Keratinocyte (primary cell): ENCODE measurements at places on chromosomes 5 and 9.

- no peak for DNase-seq
These were observed 21.7 kb downstream of the SLC6A18 start for GRCh38 chr5:1246711-1247431.

DNA sequence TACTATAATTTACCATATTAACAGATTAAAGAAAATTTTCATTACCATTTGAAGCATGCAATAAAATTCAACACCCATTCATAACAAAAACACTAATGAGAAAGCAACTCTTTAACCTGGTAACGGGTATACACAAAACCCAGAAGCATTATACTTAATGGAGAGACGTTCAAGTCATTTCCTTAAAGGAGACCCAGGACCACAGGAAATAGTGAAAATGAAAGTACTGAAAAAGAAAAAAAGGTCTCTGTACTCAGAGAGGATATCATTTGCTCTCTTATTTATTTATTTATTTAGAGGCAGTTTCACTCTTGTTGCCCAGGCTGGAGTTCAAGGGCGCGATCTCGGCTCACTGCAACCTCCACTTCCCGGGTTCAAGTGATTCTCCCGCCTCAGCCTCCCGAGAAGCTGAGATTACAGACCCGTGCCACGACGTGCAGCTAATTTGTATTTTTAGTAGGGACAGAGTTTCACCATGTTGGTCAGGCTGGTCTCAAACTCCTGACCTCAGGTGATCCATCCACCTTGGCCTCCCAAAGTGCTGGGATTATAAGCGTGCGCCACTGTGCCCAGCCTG lies 61.6 kb downstream of the SETX start:
- DNase-seq, result no peak

GRCh38 chr5:124056326-124056990 lies 544.5 kb downstream of the CSNK1G3 start:
- DNase-seq, result no peak

DNA sequence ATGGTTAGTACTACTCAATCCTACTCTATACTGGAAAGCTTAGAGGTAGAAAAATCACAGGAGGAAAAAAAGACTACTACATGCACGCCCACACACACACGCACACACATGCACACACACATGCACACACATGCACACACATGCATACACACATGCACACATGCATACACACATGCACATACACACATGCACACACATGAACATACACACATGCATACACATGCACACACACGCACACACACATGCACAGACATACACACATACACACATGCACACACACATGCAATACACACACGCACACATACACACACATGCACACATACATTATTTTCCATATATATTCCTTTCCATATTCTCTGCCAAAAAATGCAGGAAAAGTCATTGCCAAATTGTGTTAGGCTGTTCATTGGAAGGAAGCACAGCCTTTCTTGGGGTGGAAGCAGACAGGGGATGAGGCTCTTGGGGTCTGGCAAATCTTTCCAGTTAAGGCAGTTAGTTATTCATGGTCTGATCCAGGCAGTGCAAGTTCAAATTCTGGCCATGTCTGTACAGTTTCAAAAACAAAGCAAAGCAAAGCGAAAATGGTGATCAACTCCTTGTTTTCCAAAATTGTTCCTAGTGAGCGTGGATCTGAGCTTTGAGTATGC lies 187.9 kb upstream of the EGFLAM start:
- no peak for DNase-seq

GRCh38 chr5:52746539-52746938 lies 41.2 kb upstream of the ITGA1 start:
- DNase-seq, result no peak

DNA sequence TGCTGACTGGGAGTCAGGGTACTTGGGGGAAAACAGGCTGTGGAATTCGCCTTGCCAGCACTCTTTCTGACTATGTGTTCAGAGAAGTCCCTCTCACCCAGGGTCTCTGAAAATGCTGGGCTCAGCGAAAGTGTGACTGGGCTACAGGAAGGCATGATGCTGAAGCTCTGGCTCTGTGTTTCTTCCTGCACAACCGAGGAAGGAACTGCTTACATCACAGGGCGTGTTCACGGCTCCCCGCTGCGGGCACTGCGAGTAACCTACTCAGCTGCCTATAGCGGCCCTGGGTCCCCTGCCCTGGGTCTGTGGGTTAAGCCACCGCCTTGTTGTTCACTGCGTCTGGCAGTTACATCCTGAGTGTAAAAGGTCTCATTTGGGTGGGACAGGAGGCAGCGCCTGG lies 222.4 kb upstream of the IRX4 start:
- DNase-seq, result no peak
